Uterus (tissue), 4 donors: ENCODE measurements at places on chromosomes 11 and 22.

DNA sequence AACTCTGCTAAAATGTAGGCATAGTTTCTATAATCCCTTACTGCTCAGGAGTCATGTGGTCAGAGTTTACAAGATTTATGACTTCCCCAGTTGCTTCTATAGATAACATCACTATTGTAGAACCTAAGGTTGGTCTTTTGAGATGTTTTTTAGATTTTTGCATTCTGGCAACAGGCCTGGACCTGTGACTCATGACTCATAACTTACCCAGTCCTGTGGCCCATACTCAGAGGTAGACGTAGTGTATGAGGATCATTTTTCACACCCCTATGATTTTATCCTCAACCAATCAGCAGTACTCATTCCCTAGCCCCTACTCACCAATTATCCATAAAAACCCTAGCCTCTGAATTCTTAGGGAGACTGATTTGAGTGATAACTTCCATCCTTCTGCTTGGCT is 384.4 kb upstream of the DDI1 start:
- no peak for DNase-seq

DNA sequence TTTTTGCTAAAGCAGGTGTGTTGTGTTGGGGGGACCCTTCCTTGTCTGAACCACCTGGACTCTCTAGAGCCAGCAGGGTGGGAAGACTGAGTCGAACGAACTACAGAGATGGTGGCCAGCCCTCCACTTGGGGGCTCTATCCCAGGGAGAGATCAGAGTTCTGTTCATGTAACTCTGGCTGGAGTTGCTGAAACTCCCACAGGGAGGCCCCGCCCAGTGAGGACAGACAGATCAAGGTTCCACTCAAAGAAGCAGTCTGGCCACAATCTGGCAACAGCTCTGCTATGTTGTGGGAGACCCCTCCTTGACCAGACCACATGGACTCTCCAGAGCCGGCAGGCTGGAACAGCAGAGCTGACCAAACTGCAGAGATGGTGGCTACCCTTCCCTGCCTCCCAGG is 20.2 kb upstream of the OR5AK2 start:
- no peak for DNase-seq

DNA sequence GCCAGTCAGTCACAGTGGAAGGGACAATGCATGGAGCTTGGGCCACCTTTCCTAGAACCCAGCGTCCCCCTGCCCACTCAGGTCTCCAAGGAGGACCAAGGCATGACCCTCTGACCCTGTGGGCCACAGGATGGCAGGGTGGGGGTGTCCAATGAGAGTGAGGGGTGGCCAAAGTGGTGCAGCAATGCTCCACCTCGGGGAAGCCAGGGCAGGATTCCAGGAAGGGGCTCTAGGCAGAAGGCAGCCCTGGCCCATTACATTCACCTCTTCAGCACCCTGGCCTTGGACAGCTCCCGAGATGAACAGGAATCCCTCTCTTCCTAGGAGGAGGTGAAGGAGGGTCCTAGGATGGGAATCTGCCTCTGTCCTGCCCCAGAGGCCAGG is 597.5 kb downstream of the BRD1 start:
- no peak for DNase-seq

DNA sequence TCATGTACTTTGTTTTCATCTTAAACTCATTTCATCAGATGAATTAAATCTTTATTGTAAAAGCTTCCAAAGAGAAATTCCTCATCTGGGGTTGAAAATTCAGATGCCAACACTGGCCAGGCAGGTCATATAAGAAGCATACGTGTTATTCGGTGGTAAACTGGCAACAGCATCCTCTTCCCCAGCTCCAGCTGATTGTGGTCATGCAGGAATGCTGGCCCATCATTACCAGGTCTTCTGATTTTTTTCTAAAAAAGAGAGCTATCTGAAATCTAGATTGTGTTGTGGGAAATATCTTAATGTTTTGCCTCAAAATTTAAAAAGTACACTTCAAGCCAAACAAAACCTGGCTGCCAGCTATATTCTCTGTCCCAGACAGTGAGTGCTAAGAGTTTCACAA is 53.6 kb downstream of the ARFGAP2 start:
- no peak for DNase-seq

DNA sequence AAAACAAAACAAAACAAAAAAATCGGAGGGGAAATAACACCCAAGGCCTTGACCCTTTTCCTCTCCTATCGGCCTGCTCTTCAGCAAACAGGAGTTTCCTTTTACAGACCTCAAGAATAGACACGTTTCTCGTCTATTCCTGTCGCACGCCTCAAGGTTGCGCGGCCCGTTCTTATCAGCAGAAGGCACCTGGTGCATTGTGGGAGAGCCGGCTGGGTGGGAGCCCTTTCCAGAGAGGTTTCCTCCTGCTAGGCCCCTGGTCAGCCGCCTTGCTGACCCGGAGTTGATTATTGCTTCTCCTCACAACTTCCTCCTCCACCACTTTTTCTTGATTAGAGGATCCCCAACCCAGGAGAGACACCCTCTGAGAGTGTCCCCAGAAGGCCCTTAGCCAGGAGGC is 497.3 kb downstream of the MIAT start:
- DNase-seq, result no peak

- no peak for DNase-seq
These were observed 32.3 kb downstream of the FEZ1 start for GRCh38 chr11:125463590-125464269.
